Activated CD4-positive, alpha-beta T cell treated with anti-CD3 and anti-CD28 coated beads, Interleukin-2, amount 50 U/mL, for 16 hours (primary cell): ENCODE measurements at places on chromosomes 7 and 10.

GRCh38 chr10:133129071-133129858 is 30.8 kb upstream of the KNDC1 start:
- no peak for DNase-seq

DNA sequence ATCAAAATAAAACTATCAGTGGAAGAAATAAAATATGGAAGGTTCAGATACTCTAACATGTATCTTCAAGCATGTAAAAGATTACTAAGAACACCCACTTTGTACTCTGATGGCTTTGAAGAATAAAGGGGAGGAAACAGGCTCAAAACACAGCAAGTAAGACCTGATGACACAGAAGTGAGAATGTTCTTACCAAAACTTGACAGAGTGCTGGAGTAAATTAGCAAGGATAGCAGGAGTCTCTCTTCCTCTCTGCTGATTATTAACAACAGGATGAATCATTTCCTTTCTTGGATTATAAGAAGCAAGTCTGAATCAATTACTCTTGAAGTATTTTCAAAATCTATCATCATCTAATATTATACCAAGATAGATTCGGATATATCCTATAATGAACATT is 47.5 kb downstream of the GLI3 start:
- no peak for DNase-seq

- DNase-seq: no peak
Measured at GRCh38 chr7:137772316-137772715, 74.5 kb downstream of the DGKI start.

GRCh38 chr7:25259487-25260243 is 31.4 kb upstream of the NPVF start:
- peak; percentile 76 for DNase-seq

GRCh38 chr7:4818000-4818794 is 42.8 kb downstream of the AP5Z1 start:
- no peak for DNase-seq

GRCh38 chr10:115909962-115910731 is 362.9 kb downstream of the GFRA1 start:
- DNase-seq: no peak

DNA sequence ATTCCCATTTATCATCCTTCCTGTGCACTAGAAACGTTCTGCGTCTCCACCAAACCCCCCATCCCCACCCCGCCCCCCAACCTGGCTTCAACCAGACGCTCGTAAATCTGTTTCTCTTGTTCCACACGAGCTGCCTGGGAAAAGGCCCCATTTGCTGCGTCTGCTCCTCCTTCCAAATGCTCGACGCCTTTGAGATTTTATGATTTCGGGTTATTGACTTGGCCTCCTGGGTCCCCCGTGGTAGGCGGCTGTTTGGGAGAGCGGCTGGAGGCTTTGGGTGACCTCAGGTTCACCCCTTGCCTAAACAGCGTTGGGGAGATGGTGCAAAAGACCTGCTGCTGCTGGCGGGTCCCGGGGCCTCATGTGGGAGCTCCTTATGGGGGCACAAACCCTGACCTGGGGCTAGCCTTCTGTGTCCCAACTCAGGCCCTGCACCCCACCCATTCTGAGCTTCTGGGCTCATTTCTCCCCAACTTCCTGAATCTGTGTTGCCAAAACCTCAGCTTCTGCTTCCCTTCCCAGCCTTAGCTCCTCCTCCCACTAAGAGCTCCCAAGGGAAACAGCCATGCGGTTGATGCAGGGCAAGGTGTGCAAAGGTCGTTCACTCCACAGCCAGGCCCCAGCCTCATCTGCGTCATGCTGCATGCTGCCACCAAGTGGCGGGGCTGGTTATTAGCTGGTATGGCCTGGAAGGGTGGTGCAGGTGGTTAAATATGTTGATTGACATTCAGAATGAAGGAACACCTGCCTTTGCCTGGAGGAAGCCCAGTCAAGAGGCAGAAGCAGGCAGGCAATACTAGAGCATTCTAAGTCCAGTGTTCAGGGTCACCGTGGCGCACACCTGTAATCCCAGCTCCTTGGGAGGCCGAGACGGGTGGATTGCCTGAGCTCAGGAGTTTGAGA is 49.1 kb upstream of the ELN start:
- DNase-seq: peak; percentile 43

DNA sequence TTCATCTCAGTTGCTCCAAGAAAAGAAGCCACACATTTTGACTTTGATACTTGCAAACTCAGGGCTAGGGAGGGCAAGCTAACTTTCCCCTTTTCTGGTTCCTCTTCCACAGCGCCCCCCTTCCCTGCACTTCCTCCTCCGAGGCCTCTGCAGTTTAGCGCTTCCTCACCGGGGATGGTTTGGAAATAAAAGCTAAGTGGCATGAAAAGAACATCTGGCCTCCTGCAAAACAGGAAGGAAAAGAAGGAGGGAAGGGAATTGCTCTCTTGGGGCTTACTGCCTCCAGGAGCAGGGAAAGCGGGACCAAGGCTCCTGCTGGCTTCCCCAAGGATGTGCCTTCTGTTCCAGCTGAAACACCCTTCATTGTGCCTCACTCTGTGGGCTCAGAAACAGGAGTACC is 42.3 kb downstream of the PRKCQ start:
- no peak for DNase-seq

GRCh38 chr7:1812509-1813393 is 142.7 kb downstream of the ELFN1 start:
- no peak for DNase-seq

DNA sequence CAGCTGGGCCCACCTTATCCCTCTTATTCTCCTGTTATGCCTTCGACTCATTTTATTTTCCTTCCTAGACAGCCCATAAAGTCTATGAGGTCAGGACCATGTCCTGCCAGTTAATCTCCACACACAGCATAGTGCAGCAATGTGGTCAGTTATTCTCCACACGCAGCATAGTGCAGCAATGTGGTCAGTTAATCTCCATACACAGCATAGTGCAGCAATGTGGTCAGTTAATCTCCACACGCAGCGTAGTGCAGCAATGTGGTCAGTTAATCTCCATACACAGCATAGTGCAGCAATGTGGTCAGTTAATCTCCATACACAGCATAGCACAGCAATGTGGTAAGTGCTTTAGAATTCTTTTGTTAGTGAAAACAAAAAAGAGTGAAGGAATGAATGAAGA is 77.8 kb downstream of the TEX36 start:
- no peak for DNase-seq

DNA sequence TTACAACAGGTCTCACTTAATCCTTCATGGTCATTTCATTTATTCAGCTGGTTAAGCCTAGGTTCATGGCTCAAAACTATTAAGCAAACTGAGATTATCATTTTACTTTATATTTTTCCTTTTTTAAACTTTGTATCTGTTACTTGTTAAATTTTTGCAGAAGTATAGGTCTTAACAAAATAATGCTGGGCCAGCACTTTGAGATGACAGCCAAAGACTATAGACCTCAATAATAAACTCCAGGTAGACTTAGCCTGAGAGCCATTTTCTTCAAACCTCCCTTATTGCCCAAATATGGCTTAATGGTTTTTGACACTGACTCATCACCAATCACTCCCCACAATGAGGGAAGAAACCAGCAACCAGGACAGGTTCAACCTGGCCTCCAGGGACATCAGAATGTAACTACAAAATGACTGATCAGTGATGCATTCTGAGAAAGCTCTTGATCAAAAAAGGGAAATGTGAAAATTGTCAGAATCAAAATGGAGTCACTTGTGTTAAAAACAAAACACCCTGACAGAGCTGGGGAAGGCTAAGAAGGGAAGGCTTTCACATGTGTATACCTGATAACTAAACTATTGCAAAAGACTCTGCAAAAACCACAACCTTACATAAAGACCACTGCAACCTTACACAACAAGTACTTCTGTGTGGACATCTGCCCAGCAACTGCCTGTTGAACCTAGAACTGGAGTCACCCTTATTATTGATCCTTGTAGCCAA is 2.1 kb upstream of the CCDC126 start:
- peak; percentile 96 for DNase-seq

DNA sequence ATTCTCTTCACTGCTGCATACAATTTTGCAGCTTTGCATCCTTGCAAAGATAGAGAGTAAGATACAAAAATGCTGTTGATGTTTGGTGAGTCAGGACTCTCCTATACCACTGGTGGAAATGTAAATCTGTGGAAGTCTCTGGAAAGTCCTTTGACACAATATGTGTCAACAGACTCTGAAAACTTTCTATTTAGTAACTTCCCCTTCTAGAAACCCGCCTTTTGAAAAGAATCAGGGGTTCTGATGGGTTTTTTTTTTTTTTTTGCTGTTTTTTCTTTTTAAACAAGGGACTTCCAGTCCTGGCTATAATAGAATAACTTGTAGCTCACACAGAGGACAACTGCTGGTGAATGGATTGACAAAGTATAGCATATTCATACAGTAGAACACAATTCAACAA is 16.4 kb downstream of the NOD1 start:
- no peak for DNase-seq

GRCh38 chr7:80601999-80602398 is 36.4 kb upstream of the CD36 start:
- no peak for DNase-seq

DNA sequence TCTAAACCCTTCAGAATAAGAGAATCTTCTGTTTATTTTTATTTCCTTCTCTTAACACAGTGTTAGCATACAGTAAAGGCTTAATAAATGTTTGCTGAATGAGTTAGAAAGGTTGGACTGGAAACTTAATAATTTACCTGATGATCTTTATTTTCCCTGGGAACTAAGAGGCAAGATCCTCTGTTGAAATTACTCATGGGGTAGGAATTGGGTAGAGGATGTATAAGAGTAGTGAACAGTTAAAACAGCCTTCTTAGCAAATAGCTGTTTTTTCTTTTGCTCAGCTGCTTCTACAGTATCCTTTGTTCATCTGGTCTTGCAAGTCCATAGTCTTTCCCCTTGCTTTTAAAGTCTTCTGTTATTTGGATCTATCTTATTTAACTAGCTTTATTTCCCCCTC is 80.0 kb downstream of the AKAP9 start:
- DNase-seq: no peak

DNA sequence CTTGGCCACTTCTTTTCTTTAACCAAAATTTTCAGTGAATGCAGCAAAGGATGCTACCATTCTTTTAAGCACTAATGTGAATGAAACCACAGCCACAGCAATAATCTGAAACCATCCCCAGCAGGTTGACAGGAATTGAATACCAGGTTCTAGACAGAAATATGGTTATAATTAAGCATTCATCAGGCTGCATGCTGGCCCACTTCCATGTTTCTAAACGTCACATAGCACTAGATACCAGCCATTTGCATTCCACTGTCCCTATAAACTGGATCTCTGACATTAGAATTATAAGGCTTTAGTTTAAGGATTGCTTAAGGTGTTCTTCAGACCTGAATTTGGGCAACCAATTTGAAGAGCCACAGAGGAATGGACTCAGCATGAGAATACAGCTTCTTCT is 340.8 kb upstream of the KLF6 start:
- no peak for DNase-seq

DNA sequence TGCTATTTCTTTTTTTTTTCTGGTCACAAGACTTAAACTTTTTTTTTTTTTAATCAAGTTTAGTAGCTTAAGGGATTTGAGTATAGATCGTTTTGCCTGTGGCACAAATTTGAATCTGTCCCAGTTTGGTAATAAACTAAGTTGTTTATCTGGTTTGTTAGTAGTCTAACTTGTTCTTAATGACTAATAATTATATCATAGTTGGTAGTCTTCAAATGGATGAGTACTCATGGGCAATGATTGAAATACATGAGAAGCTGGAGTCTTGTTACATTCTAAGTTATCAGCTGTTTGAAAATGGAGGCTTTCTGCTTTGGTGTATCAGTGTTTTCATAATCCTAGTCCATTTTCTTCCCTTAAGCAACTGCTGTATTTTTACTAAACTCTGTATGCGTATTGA is 12.3 kb downstream of the BTAF1 start:
- DNase-seq: no peak

- no peak for DNase-seq
Measured at GRCh38 chr10:112286837-112287818, 3.9 kb downstream of the TECTB start.

GRCh38 chr10:30732671-30733070 is 103.1 kb upstream of the LYZL2 start:
- no peak for DNase-seq

GRCh38 chr10:70478191-70479164 is at the start of gene PALD1:
Gene PALD1 (plus strand): TSS chr10:70478767. CDS start chr10:70525952, 47,185 bp downstream.
- peak; percentile 28 for DNase-seq

DNA sequence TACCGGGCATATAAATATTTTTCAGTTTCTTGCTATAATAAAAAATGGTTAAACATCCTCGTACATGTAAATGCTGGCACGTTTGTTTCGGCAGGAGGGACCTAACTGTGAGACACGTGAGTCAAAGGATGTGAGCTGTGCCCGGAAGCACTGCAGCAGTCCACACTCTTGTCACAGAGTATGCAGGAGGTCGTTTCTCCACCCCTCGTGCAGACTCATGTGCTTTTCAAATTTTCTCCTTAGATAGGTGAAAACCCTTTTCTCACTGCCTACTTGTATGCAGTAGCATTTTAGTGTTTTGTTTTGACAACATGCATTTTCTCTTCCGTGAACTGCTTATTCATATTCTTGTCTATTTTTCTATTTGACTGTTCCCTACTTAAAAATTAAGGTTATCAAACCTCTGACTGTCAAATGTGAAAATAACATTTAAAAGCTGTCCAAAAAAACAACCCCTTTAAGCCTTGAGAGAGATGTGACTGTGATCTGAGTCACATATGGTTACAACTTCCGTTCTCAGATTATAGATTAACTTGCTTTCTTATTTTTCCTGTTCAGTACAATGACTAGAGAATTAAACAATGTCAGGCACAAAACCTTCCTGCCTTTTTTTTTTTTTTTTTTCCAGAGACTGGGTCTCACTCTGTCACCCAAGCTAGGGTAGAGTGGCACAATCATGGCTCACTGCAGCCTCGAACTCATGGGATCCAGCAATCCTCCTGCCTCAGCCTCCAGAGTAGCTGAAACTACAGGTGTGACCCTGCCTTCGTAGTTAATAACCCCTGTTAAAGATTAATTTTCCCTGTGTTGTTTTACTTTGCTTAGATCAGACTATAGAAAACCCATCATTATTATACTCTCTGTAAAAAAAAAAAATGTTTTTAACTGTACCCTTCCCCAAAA is 45.1 kb downstream of the DPY19L1 start:
- peak; percentile 84 for DNase-seq

GRCh38 chr7:100013328-100013676 is 2.1 kb upstream of the ZKSCAN1 start:
- peak; percentile 37 for DNase-seq

DNA sequence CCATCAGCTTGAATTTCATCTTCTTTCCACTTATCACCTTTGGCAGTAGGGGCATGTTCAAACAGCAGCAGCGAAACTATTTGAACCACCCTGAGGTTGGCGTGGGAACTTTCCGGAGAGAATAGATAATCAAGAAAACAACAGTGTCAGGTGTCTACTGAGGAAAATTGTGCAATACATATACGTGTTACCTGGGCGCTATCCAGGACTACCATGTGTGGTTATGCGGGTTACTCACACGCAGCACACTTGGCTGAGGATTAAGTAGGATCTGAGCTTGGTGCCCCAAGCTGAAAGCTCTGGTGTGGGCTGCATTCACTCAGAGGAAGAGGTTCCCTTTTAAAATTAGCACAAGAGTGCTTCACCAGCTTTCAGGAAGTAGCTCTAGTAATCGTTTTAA is 8.8 kb upstream of the ABI1 start:
- DNase-seq: peak; percentile 22

- no peak for DNase-seq
Measured at GRCh38 chr10:124346831-124347230, 71.9 kb downstream of the OAT start.
